Dorsolateral prefrontal cortex (tissue), 122 donors: ENCODE measurements at places on chromosomes 16 and 17.

DNA sequence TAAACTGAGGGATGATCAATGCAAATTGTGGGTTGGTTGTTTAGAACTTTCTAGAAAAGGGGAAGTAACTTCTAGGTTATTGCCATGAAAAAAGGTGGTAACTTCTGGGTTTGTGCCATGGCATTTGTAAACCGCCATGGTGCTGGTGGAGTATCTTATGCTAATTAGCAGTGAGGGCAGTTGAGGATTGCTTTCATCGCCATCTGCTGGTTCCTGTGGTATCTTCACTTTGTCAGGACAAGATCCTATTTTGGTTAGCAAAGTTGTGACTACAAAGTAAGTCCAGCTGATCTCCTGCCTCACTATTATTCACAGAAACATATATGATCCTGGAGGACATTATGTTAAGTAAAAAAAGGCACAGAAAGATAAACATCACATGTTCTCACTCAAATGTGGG, 1332.3 kb downstream of the CDH11 start:
- no peak for DNase-seq

GRCh38 chr16:85557971-85558657, 55.0 kb upstream of the GSE1 start:
- DNase-seq = no peak

GRCh38 chr17:56834380-56835263, 671 bp downstream of the DGKE start:
- DNase-seq = peak; percentile 71

DNA sequence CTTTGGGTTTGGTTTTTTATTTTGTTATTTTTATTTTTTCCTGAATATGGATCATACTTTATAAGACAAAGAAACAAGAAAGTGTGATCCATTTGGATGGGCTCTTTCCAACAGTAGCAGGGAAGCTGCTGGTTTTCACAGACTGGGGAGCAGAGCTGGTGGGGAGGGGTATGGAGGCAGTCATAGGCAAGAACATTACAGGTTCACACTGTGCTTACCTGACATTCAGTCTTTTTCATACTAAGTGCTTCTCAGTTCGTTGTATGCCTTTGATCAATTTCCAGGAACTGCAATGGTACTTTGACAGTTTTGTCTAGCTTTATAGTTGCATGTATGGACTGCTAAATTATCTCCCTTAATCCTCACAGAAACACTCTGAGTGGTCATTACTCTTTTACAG, 27.7 kb downstream of the BEAN1 start:
- DNase-seq = no peak

DNA sequence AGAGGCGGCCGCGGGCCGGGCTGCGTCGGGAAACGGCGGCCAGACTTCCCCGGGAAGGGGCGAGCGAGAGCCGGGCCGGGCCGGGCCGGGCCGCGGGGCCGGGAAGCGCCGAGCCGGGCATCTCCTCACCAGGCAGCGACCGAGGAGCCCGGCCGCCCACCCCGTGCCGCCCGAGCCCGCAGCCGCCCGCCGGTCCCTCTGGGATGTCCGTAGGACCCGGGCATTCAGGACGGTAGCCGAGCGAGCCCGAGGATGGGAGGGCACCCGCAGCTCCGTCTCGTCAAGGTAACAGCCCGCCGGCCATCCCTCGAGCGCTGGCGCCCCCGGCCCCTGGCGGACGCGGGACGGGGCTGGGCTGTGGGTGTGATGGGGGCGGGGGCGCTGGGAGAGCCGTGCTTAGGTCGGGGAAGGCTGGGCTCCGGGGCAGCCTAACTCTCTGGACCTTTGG, at the start of gene CRHR1:
TSS of gene CRHR1 (plus strand) at position 28 of the 448 bp plus-strand sequence. CDS start at position 253, 225 bp downstream.
- DNase-seq = no peak

- no peak for DNase-seq
Observed at GRCh38 chr17:36817483-36818048, 119.7 kb upstream of the LHX1 start.

GRCh38 chr17:8806926-8807550, 7.9 kb upstream of the MFSD6L start:
- no peak for DNase-seq
